Activated CD4-positive, alpha-beta T cell treated with anti-CD3 and anti-CD28 coated beads for 36 hours (primary cell): ENCODE measurements at places on chromosomes 11 and 22.

DNA sequence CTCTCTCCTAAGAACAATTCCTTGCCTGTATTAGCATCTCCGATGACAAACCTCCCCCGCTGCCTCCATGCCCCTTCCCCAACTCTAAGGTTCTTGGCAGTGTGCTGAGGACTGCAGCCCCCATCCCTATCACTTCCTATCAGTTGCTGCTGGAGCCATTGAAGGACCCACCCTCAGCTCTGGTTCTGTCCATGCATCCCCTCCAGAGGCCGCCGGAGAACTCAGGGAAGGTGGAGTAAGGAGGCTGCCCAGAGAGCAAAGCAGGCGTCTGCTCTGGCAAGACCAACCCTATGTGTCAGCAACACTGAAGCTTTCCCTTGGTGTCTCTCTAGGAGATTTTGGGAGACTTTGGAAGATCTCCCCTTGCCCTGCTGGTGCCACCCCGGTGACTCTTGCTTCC lies 1139.5 kb downstream of the TBC1D22A start:
- no peaks in the 10 kb centered on the region for H3K36me3 ChIP-seq
- no peak for DNase-seq
- H3K27me3 ChIP-seq, result peaks cover 3% of the 10 kb centered on the region
- no peak overlapping the region for H3K27ac ChIP-seq
- no peak overlapping the region for H3K4me3 ChIP-seq

- H3K4me3 ChIP-seq, result no peak overlapping the region
- no peak for DNase-seq
- peaks cover 2% of the 10 kb centered on the region for H3K27me3 ChIP-seq
- H3K4me1 ChIP-seq, result no peaks in the 10 kb centered on the region
- no peak overlapping the region for H3K27ac ChIP-seq
Observed at GRCh38 chr22:24003887-24004286, 1.4 kb downstream of the GSTT4 start.

- peaks cover 71% of the 10 kb centered on the region for H3K4me1 ChIP-seq
- no peak overlapping the region for H3K27ac ChIP-seq
- no peak overlapping the region for H3K4me3 ChIP-seq
Observed at GRCh38 chr11:48105096-48105990, 111.3 kb upstream of the OR4B1 start.

- no peak overlapping the region for H3K4me3 ChIP-seq
- no peak overlapping the region for H3K27ac ChIP-seq
- DNase-seq, result no peak
- no peaks in the 10 kb centered on the region for H3K4me1 ChIP-seq
Observed at GRCh38 chr11:20274031-20274430, 89.5 kb upstream of the HTATIP2 start.

GRCh38 chr22:48753381-48753730 lies 1074.3 kb downstream of the BRD1 start:
- H3K4me1 ChIP-seq, result no peaks in the 10 kb centered on the region
- H3K27me3 ChIP-seq, result no peaks in the 10 kb centered on the region
- H3K27ac ChIP-seq, result no peak overlapping the region

- DNase-seq, result peak; percentile 6
- no peaks in the 10 kb centered on the region for H3K4me1 ChIP-seq
- no peak overlapping the region for H3K27ac ChIP-seq
- H3K4me3 ChIP-seq, result no peak overlapping the region
Observed at GRCh38 chr11:28674433-28675103, 566.4 kb downstream of the METTL15 start.

- no peak overlapping the region for H3K4me3 ChIP-seq
- H3K36me3 ChIP-seq, result no peaks in the 10 kb centered on the region
- no peak for DNase-seq
- no peak overlapping the region for H3K27ac ChIP-seq
- H3K4me1 ChIP-seq, result no peaks in the 10 kb centered on the region
- no peaks in the 10 kb centered on the region for H3K27me3 ChIP-seq
Observed at GRCh38 chr11:59520741-59521140, 9.4 kb downstream of the OR4D9 start.

- H3K4me3 ChIP-seq, result no peak overlapping the region
- no peaks in the 10 kb centered on the region for H3K4me1 ChIP-seq
- no peak overlapping the region for H3K27ac ChIP-seq
- H3K27me3 ChIP-seq, result peaks cover 11% of the 10 kb centered on the region
- H3K36me3 ChIP-seq, result no peaks in the 10 kb centered on the region
Observed at GRCh38 chr11:134554106-134554505, 142.1 kb upstream of the B3GAT1 start.

DNA sequence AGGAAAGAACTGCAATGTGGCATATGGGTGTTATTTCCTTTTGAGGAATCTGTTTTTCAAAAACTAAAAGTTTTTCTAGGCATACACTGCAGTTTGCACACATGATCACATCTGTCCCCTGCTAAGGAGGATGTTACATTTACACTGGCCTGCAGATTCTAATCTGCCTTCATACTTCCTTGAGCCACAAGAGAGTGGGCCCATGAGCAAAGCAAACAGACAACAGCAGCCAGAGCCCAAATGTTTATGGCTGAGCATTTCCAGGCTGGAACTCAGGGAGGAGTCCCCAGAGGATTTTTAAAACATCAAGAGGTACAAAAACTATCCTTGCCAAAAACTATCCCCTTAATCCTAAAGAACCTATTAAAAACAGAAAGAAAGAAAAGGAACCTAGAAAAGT lies 117.2 kb upstream of the MTNR1B start:
- no peaks in the 10 kb centered on the region for H3K4me1 ChIP-seq
- H3K36me3 ChIP-seq, result no peaks in the 10 kb centered on the region
- DNase-seq, result no peak
- peaks cover 2% of the 10 kb centered on the region for H3K27me3 ChIP-seq

DNA sequence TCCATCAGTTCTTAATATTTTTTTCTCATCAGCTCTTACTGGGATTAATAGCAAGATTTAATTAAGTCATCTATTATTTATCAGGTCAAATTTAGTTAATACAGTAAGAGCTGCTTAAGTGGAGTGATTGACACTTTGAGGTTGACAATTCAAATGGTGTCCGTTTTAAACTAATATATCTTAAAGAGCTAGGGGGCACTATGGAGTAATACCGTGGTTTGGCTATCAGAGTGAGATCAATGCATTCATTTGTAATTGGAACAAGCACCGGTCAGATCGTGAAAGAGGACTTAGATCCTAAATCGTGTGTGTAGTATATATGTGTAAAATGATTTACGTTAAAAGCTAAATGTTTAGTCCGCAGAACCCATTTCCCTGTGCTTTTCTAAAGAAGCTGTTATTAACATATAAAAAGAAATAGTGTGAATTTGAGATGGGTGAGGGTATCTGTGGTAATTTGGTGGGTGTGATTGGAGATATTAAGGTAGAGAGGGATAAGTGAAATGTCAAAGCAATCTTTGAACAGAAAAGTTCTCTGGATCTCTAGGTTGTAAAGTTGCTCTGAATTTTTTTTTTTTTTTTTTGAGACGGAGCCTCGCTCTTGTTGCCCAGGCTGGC lies 2.3 kb downstream of the SIK2 start:
- H3K36me3 ChIP-seq, result no peaks in the 10 kb centered on the region
- no peaks in the 10 kb centered on the region for H3K27me3 ChIP-seq
- DNase-seq, result no peak
- no peak overlapping the region for H3K4me3 ChIP-seq
- peaks cover 27% of the 10 kb centered on the region for H3K4me1 ChIP-seq
